ENCODE measurements at places on chromosomes 2 and 18.
A peak's percentile ranks its signal among the peaks of the same experiment; 100 is the strongest.

GRCh38 chr2:177328056-177328455 is 63.5 kb upstream of the NFE2L2 start:
- no peak for DNase-seq

- DNase-seq: no peak
These were observed 356.2 kb upstream of the SPRED2 start for GRCh38 chr2:65788556-65788955.

DNA sequence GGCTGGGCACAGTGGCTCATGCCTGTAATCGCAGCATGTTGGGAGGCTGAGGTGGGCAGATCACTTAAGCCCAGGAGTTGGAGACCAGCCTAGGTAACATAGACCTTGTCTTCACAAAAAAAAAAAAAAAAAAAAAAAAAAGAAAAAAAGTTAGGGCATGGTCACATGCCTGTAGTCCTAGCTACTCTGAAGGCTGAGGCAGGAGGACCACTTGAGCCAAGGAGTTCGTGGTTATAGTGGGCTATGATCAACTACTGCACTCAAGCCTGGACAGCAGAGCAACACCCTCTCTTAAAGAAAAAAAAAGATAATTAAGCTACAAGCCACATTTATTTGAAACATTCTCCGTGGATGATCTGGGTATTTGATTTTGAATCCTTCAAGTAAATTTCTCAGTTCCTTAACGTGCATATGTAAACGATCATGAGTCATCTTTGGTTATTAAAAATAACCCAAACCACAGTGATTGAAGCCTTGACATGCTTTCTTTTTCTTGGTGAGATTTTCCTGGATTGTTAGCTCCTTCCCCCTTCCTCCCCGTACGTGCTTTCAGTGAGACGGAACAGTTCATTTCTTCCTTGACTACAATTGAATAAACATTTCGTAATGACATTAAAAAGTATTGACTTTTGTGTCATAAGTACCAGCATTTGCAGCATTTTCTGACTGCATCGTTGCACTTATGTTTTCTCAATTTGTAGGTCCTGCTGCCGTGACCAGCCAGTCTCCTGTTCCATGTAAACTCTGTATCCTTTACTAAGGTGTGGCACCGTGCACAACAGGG is 20.3 kb downstream of the RMC1 start:
- DNase-seq: no peak

DNA sequence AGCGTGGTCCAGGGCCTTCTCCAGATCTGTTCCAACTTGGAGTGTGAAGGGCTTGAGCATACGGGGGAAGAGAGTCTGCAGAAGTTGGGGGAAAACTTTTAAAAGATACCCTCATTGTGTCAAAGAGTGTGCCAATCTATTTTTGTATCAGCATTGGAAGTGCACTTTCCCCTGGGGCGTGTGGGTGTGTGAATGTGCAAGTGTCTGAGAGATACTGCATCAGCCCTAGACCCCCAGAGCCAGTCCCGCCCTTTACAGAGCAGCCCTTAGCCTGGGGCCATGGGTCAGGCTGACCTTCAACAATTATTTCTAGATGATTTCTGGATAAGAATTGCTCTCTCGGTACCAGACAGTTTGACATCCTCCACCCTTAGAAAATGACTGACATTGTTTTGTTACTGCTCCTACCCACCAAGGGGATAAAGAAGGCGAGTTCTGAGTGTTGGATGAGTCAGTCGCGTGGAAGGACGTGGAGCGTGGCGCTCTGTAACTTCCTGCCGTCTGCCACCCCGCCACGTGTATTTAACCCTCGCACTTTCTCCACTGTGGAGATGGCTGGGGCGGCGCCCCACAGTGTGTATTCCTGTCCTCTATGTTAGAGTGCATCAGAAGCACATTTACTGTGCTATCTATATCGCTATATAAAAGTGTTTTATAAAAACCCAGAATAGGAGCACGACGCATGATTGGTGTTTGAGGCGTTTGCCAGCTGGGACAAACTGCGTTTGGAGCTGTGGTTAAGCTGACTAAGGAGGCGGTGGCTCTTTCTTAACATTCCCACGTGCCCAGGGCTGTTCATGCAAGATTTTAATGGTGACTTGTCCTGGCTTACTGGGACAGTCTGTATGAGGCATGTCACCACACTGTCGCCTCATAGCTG is 122.6 kb downstream of the CABLES1 start:
- no peak for DNase-seq

DNA sequence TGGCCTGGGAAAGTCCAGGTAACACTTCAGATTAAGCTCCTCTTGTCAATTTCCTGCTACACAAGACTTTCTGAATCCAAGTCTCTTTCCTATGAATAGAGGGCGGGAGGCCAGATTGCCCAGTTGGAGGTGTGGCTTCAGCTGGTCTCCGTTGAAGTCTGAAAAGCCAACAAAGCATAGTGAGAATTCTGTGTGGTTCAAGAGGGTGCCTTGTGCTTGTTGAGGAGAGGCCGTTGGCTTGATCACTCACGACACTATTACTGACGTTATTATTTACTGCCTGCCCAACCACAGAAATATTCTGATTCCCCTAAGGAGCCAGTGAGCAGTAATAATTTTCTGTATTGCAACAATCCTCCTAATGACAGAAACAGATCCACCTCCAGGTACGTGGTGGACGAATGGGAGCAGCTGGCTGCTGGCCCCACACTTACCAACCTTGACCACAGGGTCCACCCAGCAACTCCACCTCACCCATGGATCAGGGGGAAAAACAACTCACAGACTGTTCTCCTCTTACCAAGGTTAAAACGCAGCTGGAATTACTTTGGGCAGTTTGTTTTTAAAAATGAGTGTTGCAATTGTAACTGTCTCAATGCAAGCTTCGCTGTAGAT is 21.9 kb downstream of the NRP2 start:
- DNase-seq: no peak

DNA sequence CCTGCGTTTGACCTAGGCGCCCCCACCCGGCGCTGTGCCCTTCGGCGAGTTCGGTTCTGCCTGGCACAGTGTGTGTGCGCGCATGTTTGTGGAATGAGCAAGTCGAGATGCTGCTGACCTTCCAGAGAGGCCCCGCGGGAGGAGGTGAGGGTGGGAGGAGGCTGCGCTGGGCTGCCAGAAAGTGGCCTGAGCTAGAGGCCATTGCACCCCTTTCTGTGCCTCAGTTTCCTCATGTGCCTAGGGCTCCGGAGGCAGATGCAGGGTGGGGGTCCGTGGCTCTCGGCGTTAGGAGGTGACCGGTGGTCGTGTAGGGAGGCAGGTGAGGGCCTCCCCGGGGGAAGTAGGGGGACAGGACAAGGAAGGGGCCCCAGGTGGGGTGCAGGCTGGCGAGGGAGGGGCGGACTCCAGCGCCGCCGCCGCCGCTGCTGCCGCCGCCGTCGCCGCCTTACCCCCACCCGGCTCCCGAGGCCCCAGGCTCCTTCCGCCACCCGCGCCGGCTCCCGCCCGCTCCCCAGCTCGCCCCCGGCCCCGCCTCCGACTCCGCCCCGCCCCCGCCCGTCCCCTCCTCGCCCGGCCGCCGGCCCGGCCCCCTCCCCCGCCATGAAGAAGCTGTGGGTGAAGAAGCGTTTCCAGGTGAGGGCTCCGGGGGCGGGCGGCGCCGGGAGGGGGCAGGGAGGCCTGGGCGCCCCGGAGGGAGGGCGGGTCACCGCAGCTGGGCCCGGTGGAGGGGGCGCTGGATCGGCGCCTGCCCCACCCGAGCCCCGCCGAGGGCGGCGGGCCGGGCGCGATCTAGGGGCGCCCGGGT is 7.0 kb downstream of the SPEG start:
- DNase-seq: no peak

DNA sequence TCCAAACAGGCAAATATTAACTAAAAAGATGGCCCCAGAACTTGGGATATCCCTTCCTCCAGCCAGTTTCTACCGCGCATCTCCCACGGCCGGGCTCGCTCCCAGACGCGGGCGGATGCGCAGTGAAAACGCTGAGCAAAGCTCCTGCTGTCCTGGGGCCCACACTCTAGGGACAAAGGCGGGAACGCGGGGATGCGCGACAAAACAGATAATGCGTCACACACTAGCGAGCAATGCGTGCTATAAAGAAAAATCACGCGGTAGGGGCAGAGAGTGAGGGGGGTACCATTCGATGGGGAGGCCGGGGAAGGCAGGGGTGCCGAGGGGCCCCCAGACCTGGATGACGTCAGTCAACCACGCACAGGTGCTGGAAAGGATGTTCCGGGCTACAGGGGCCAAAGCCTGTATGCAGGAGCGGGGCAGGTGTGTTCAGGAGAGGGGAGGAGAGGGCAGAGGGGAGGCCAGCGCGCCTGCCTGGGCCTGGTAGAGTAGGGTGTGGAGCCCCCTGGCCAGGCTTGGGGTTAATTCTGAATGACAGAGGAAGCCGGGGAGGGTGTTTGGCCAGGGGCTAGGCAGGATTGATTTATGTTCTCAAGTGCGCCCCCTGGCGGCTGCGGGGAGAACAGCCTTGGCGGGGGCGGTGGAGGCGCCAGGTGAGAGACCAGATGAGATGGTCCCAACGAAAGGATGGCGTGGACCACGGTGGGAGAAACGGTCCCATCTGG is 14.9 kb upstream of the ITM2C start:
- DNase-seq: peak; percentile 59

- no peak for DNase-seq
These were observed 304.7 kb upstream of the SYT4 start for GRCh38 chr18:43581936-43582519.

GRCh38 chr2:128685841-128686496 is 367.3 kb upstream of the HS6ST1 start:
- DNase-seq: no peak

DNA sequence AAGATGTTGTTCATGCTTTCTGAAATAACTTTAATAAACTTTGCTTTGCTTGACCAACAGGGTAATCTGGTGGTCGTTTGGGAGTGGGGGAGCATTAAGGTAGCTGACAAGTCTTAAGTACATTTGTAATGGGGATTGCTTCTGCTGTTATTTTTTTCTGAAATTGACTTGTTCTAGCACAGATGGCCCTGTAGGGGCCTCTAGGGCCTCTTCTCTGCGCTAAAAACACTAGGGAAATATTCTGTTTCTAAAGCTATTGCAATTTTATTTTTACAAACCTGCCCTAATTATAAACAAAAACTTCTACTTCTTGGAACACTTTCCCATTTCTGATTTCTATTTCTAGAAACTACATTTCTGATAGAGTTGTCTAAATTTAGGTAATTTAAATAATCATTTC is 191.3 kb upstream of the KCNJ3 start:
- no peak for DNase-seq

Data from omental fat pad (tissue), 4 donors.